ENCODE measurements at places on chromosomes 7 and 10. TPM values are rescaled to one million over a fixed set of nuclear protein-coding genes. Genes with fewer than 3 reads are reported as not detected.

DNA sequence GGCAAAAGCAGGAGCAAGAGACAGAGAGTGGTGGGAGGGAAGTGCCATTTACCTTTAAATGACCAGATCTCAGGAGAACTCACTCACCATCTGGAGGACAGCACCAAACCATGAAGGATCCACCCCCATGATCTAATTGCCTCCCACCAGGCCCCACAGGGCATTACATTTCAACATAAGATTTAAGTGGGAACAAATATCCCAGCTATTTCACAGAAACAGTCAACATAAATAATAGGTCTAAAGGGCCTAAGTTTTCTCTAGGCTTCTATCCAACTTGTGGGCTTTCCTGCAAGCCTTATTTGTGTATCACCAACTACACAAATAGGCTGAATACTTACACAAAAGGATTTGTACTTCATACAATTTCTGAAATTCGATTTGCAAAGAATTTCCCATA lies 196.8 kb upstream of the POT1 start:
- DNase-seq: no peak

DNA sequence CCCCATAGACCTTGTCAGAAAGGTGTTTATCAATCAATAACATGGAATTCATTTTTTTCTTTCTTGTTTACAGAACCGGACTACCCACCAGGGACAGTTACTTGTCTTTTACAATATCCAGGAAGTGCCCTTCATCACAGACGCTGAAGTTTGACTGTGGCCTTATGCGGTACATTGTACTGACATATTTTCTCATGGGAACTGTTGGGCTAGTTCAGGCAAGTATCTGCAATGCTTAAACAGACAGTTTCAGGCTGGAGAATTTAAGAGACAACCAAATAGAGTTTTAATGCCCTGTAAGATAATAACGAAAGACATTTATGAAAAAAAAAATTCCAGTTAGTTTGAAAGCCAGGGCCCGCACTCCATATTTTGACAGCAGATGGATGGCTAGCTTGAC lies 246.4 kb downstream of the GATA3 start:
- no peak for DNase-seq

GRCh38 chr7:130421684-130422083 lies 19.1 kb downstream of the CEP41 start:
- no peak for DNase-seq

DNA sequence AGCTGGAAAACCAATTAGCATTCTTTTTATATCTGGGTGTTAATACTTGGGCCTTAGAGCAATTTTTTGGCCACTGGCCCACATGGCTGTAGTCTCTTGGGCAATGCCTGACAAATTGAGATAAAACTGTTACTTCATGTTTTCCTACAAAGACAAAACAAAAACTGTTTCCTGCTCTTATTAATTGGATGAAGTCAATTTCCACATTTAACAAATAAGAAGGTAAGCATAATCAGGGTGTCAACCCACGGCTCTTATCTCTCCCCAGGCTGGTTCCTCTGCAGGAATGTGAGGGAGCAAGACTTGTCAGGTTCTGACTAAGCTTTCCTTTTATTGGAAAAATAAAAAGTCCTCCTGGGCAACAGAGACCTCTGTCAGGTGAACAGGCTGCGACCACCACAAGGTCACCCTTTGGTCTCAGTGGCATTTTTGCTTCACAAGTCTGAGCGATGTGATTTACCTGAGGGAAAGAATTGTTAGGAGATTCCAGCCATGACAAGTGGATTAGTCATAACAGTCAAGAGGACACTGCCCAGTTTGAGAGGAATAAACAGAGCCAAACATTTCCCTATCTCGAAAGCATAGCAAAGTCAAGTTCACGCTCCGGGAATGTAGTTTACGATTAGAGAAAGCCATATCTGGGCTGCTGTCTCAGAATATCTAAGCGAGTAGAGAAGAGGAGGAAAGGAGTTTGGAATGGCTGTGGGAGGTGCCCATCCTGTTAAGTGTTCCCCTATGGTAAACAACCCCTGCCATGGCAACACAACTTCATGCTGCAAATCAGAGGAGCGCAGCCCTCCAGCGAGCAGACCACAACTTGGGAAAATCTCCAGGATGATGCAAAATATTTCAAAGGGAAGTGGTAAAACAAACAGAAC lies 144.4 kb downstream of the TES start:
- peak; percentile 54 for DNase-seq

DNA sequence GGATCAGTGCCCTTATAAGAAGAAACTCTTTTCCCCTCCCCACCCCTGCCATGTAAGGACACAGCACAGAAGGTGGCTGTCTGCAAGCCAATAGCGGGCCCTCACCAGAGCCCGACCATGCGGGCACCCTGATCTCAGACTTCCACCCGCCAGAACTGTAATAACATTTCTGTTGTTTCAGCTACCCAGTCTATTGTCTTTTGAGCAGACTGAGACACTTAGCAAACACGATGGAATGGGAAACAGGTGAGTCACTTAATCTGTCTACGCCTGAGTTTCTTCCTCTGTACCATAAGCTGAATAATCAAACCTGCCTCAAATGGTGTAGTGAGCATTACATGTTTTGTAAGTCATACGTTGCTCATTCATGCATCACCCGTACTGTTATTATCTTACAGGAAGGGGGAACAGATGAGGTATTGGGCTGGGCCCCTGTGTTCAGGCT lies 58.2 kb downstream of the STRA8 start:
- DNase-seq: no peak

- no peak for DNase-seq
Observed at GRCh38 chr7:77269360-77270093, 69.9 kb upstream of the FGL2 start.

GRCh38 chr7:116970238-116970910 lies 17.1 kb downstream of the ST7 start:
- no peak for DNase-seq

PRRT4 gene
- 0.90 TPM for polyA plus RNA-seq

C10orf53 gene
- not detected for polyA plus RNA-seq

FMC1 gene
- polyA plus RNA-seq: 12.4 TPM

Data from left renal pelvis (tissue), 4 donors.